Hippocampal formation (tissue), 2 donors: ENCODE measurements at places on chromosomes 12 and 14.

DNA sequence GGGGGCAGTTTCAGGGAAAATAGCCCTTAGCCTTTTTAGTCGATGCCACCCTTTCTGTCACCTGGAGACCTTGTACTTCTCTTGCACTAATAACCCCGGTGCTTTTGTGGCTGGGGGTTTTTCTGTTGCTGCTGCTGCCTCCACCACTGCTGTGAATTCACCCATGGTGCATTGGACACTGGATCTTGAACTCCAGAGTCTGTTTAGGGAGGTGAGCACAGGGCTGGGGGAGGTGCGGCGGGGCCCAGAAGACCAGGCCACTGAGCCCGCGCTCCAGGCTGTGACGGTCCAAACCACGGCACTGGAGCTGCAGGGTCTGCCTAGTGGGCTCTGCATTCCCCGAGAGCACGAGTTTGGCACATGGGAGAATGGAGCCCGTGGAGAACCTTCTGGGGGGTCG is 100.6 kb downstream of the NINJ2 start:
- no peak for DNase-seq

DNA sequence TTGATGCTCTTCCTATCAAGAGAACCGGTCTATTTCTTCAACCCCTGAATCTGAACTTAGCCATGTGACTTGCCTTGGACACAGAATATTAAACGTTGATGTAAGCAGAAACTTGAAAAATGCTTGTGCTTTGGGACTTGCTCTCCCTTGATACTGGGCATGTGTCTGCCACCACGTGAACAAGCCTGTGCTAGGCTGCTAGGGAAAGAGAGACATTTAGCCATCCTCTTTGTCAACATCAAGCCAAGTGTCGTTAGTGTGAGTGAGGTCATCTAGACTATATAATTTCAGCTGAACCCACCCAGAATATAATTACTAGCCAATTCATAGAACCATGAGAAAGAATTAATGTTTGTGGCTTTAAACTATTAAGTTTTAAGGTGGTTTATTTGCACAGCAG is 98.2 kb upstream of the TRHDE start:
- no peak for DNase-seq

DNA sequence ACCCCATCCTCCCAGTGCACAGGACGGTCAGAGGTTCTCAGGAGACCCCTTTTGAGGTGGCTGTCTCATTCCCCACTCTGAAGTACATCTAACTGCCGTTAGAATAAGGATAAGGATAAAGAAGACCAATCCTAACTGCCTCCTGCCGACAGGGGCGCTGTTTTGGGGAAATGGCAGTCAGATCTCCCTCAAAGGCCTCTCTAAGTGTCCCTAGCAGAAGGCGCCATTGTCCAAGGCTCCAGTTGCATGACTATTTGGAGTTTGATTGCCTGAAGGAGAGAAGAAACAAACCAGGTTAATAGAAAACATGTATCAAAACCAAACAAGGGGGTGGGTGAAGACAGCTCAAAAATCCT is 29.1 kb upstream of the KLRB1 start:
- DNase-seq = no peak

DNA sequence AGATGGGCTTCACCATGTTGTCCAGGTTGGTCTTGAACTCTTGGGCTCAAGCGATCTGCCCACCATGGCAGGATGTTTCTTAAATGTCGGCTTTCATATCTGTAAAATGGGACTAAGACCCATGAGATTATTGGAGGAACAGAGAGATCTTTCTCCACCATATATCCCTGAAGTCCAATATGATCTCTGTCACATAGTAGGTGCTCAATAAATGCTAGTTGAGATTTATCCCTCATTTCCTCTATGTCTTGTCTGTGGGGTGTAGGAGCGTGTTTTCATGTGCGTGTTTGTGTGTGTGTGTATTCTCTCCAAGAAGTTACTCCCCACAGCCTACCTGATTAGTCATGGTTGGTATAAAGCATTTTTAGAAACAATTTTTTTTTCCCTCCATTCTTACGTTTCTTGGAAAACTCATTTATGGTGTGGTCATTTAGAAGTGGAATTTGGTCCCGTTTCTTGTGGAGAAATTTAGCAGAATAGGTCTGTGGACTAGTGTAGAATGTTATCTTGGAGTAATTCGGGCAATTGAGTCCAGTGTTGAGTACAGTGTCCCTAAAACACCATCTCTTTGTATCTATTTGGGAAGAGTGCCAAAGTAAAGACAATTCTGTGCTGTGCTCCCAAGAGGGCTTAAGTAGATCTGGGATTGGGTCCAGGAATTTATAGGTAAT is 4.3 kb downstream of the STRAP start:
- no peak for DNase-seq

GRCh38 chr12:68224613-68225285 is 861 bp downstream of the IL26 start:
- DNase-seq = no peak

DNA sequence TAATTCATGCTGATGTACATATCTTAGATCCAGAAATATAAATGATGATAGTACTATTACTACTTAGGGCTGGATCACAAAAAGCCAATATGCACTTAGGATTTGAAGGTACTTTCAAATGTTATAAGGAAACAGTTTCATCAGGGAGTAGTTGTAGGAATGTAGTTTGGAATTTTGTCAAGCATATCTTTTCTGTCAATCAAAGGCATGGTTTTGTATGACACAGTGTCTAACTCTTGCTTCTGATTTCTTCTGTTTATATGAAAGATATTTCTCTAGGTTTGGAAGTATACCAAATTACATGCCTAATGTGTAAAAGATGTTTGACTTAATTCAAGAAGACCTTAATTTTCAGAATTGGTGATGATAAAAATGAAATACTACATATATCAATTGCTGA is 135.7 kb downstream of the RAD51B start:
- no peak for DNase-seq

GRCh38 chr12:68867606-68868005 is 59.6 kb downstream of the MDM2 start:
- DNase-seq = no peak

DNA sequence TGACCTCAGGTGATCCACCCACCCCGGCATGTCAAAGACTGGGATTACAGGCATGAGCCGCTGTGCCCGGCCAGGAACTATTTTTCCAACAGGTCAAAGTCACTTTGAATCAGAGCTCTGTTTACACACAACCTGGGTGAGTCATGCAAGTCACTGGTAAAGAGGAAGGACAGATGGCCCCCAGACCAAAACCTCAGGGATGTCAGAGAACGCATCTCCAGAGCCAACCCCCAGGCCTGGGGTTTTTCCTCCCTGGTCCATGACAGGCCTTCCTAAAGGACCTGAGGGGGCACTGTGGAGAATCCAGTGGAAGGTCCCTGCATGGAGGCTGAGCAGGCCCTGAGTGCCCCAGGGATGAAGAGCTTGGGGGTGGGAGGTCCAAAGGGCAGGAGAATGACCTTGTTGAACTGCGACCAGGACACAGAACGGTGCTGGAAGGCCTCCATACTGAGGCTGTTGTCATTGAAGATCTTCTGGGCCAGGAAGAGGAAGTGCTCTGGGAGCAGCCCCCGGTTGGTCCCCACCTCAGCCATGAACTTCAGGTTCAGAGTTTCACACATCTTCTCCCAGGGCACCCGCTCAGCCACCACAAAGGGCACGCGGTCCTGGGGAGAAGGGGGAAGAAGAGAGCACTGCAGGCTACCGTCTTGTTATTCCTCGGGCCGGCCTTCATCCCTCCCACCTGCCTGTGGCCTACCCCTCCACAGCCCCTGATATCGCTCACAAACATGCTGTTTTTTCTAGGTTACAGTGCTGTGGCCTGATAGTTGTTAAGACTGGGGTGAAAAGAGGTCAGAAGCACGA is 9.1 kb downstream of the STAT6 start:
- no peak for DNase-seq
